ENCODE measurements at places on chromosomes 11 and 22.
A peak's percentile ranks its signal among the peaks of the same experiment; 100 is the strongest.

GRCh38 chr11:67633758-67634365 lies 4.1 kb upstream of the NUDT8 start:
- no peak for DNase-seq

GRCh38 chr11:69692422-69692821 lies 11.4 kb downstream of the FGF19 start:
- no peak for DNase-seq

DNA sequence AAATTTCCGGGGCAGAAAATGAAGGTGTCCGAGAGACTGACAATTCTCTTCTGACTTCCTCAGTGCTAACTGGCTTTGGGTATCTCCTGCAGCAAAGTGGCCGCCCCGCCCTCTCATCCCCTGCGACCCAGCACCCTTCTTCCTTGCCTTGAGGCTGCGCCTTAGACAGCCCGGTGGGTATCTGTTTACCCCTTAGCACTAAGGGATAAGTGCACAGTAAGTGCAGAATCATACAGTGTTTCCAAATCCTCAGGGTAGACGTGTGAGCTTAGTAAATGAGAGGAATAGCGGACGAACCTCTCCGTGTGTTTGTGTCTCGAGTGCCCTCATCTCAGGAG lies 368 bp upstream of the CHORDC1 start:
- DNase-seq: no peak

GRCh38 chr11:58524232-58525036 lies 16.5 kb upstream of the OR5B21 start:
- DNase-seq: peak; percentile 65

DNA sequence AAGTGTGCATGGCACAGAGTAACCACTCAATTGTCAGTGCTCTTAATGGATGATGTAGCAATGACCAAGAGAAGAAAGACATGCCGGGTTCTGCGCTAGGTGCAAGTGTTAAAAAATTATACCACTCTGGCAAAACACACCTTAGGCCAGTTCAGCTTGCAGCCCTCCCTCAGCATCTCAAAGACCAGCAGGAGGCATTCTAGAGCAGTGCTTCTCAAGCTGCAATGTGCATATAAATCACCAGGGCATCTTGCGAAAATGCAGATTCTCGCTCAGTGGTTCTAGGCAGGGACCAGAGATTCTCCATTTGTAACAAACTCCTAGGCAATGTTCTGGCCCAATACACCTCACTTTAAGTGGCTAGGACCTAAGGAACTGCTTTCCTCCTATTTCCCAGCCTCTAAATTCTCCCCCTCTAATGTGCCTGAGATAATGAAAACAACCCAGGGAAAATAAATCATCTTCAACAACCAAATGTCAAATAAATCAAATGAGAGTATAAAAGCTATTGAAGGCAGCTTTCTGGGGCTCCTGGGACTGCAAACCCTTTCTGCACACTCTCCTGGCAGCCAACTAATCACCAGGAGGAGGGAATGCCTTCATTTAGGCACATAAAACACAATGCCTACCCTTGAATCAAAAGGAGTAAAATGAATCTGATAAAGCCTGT lies 337.2 kb upstream of the API5 start:
- DNase-seq: no peak
